ENCODE measurements at places on chromosomes 4 and X.

DNA sequence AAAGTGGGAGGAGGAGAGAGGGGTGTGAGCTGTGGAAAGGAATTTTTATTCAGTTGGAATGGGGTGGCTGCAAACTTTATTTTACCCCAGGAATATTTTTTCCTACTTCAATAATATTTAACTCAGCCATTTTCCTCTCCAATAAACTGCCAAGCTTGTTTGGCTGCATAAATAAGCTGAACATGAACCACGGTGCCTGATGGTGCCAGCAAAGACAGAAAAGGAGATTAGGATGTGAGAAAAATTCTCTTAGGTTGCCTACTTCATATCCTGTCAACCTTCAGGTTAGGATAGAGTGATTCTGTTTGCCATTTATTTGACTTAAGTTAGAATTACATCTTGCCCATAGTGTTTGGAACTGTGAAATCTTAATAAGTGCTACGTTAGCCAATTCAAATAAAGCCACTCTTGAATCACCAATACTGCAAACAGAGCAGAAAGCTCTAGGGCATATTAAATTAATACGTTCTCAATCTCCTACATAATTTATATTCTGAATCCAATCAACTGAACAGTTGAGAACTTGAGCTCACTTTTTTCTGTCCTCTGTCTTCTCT, 195.1 kb downstream of the ARHGAP24 start:
- no peak for DNase-seq

DNA sequence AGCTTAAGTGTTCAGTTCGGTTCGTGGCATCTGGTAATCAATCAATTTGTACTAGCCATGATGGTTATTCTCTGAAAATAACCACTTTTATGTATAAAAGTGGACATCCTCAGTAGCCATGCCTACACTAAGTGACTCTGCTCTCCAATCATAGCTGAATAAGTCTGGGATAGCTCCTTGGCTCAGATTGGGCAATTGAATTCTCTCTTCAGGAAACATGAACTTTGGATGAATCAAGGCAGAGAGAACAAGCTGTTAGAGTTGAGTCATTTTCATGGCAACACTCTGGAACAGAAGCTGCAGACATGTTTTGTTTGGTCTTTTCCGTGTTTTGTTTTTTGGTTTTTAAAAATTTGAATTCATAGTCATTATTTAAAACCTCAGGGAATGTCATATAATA, 66.8 kb upstream of the TMEM164 start:
- no peak for DNase-seq

GRCh38 chrX:44952329-44953027, 79.5 kb downstream of the KDM6A start:
- no peak for DNase-seq

GRCh38 chrX:64206556-64207162, 1.2 kb upstream of the AMER1 start:
- no peak for DNase-seq

GRCh38 chrX:458631-459061, 71.9 kb upstream of the PPP2R3B start:
- DNase-seq, result no peak

DNA sequence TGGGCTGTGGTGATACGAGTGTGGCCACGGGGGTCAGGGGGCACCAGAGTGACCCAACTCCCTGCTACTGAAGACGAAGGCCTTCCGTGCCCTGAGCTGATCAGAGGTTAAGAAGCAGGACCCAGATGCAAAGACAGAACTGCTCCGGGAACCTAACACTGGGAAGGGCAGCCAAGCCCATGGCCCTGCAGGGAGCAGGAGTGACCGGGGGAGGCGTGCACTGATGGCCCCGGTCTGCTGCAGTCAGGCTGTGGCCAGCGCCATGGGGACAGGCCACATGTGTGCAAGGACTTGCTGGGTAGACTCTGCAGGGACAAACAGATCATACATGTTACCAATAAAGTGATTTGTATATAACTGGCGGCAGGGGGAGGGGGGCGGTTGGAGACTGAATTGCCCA, 74.6 kb downstream of the ACOX3 start:
- no peak for DNase-seq

DNA sequence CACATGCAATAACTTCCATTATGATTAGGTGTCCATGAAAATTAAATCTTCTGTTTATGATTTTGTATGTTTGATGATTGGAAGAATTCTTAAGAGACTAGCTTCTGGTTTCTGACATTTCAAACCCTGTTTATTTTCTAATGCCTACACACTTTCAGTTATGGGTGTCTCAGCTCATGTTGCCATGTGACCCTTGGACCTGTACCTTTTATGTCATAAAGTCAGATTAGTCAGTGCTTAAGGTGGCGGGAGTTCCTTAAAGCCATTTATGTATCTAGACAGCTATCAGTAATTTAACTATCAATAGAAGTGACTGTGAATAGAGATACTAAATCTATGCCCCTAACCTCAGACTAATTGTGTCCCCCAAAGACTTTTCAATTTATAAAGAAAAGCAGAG, 155.6 kb downstream of the GBA3 start:
- no peak for DNase-seq

GRCh38 chr4:164926301-164926700, 49.3 kb downstream of the APELA start:
- DNase-seq, result no peak

DNA sequence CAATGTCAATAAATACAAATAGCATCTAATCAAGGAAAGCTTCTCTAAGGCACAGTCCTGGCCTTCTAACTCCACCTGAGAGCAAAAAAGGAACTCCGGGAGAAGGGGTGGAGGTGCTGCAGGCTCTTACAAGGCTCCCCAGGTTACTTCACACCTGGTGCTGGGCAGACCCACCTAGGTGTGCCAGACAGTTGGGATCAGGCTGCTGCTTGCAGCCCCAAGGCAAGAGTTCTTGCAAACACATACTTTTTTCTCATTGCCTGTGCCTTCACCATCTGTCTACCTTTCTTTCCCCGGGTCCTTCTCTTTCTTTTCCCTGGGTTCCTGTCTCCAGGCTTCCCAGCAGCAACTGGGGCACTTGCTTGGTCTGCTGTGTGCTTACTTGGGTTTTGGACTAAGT, 81.4 kb upstream of the STIM2 start:
- no peak for DNase-seq
